ENCODE measurements at places on chromosomes 2 and 18.

DNA sequence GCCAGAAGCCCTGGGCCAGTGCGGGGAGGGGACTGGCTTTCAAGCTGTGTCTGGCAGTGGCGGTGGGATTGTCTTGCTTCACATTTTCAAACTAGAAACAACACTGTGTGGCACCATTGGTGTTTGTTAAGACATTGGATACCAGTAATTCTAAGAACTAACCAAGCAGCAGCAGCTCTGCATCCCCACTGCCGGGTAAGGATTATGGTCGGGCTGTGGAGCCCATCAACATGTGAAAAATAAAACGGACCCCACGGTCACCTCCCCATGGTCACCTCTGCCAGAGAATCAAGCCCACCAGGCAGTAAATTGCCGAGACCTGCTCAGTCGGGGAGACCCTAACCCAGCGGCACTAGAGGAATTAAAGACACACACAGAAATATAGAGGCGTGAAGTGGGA, 65.3 kb downstream of the C18orf63 start:
- no peak for DNase-seq

DNA sequence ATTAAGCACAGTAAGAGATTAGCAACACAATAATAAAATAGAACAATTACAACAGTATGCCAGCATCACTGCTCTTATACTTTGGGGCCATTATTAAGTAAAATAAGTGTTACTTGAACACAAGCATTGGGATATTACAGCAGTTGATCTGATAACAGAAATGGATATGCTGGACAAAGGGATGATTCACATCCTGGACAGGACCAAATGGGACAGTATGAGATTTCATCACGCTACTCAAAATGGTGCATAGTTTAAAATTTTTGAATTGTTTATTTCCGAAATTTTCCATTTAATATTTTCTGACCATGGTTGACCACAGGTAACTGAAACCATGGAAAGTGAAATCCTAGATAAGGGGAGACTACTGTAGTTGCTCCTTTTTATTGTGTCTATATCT, 138.2 kb downstream of the UBR3 start:
- no peak for DNase-seq

DNA sequence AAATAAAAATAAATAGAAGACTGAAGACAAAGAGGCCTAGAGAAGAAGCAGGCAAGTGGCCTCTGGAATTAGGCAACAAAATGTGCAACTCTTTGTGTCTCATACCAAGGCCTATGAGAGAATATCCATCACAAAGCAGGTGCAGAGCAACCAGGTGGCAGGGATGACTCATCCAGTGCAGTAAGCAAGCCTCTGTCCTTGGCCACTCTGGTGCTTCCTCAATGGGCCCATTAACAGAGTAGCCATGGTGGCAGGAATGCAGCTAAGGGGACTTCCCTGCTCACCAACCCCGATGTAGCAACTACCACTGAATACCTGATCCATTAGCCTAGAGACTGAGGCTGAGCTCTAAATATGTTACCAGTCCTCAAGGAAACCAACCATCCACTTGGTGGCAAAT, 11.0 kb upstream of the EPG5 start:
- DNase-seq = no peak

- DNase-seq = no peak
Measured at GRCh38 chr2:127485694-127486071, 40.6 kb downstream of the IWS1 start.

DNA sequence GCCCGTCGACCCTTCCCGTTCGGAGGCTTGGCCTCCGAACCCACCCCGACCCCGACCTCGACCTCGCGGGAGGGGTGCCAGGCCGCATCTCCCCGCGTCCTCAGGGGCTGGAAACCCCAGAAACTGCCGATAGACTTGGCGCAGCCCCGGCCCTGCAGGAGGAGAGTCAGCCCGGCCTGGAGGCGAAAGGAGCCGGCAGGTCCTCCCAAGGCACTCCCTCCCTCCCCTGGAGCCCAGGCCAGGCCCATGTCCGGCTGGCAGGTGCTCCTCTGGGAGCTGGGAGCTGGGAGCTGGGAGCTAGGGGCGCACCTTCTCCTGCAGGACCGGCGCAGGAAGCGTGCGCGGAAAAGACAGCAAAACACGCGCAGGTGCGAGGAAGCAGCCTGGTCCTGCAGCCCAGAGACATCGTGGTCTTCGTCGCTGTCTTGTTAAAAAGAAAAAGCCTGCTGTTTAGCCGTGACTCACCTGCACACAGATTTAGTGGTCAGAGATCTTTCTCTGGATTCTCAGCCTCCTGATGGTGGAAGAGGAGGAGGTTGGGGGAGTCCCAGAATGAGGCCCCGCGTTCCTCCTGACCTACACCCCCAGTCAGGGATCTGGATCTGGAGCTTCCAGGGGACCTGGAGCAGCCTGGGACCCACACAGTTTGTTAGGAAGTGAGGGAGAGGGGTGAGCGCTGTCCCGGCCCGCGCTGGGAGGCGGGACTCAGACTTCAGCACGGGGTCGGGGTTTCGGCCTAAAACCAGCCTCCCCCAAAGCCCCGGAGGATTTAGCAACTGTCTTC, 660 bp upstream of the MBP start:
- no peak for DNase-seq

DNA sequence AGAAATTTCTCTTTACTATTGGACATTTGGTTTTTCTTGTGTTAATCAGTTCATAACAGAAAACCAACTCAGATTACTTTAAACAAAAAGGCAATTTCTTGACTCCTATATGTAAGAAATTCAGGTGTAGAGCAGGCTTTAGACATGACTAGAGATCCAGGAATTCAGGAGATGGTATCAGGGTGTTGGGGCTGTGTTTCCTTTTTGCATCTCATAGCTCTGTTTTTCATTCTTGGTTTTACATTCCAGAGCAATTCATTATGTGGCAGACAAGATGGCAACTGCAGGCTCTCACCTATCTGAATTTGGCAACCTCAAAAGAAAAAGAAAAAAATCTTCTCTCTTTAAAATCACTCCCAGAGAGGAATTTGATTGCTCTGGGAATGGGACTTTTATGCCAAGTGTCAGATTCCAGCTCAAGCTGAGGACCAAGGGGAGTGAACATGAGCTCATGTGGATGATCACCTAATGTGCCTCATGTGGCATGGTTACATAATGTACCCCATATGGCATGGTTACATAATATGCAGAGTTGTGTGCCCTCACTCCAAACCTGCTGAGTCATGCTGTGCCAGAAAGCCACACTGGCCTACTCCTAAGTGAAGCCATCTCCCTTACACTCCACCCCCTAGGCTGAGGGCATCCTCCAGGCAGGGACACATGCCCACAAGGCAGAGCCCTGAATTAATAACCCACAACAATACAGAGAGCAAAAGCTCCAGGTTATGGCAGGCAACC, 282.7 kb downstream of the MBD2 start:
- DNase-seq = no peak

DNA sequence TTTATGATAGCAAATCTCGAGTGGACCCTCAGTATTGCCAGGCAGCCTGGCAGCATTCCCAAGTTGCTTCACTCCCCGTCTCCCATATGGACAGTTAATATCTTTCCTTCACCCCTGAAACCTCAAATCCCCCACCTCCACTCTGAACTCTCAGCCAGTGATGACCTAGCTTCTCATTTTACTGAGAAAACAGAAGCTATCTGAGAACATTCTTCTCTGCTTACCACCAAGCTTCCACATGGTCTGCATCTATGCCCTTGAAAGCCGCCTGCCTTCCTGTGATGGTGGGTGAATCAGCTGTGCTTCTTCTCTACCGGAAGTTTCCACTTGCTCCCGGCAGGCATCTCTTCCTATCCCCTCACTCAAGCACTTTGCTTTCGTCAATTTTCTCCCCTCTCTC, 529.2 kb downstream of the EPHA4 start:
- no peak for DNase-seq

DNA sequence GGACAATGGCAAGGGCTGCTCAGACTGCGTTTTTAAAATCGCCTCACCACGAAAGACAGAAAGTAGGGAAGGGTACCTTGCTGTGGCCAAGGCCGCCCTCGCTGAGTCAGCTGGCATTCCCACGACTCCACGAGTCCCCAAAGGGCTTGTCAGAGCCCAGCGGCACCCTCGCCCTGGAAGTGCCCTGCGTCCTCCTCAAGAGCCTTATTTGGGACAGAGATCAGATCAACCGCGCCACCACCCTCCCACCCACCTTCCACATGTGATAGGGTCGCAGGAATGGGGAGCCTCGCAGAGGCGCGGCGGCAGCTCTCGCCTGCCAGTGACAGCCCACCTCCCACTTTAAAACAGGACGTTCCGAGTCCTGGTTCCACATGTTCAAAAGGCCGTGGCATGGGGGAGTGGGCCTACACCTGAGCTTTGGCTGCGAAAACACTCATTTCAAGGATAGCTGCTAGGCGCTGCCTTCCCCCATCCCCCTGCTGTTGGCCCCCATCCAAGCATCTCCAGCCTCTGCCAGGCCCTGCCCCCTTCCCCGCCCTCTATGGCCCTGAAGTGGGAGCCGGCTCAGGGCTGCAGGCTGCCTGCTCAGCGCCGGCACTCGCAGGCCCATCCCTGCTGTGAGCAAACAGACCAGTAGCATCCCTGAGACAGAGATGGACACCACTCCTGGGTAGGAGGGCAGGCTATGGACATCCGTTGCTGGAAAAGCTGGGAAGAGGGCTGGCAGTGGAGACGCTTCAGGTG, 38.1 kb upstream of the ARHGEF4 start:
- no peak for DNase-seq

- DNase-seq = no peak
Measured at GRCh38 chr2:47127862-47128543, 27.1 kb downstream of the STPG4 start.

DNA sequence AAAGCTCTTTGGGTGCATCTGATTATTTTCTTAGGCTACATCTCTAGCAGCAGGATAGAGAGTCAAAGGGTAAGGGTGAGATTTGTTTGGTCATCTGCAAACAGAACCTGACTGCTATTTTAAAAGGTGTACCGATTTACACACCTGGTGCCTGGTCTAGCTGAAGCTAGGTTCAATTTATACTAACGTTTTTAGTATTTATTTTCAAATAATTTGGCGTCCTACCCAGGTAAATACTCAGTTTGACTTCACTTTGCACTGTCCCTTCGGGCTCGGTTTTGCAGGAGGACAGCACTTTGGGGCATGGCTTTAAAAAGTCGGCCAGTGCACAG, 683 bp downstream of the PTRHD1 start:
- DNase-seq = no peak

GRCh38 chr2:174561972-174562370, 35.6 kb downstream of the WIPF1 start:
- no peak for DNase-seq

- DNase-seq = no peak
Measured at GRCh38 chr2:54680397-54681041, 42.9 kb upstream of the EML6 start.

All from activated B cell treated with CpG ODN at 0.5 μM for 24 hours (primary cell).